H7 (cell line): ENCODE measurements at places on chromosomes 7 and 10. TPM values are rescaled to one million over a fixed set of nuclear protein-coding genes. Genes with fewer than 3 reads are reported as not detected.

The NANOS1 gene
- 2.4 and 7.8 TPM in 2 replicates for total RNA-seq

DNA sequence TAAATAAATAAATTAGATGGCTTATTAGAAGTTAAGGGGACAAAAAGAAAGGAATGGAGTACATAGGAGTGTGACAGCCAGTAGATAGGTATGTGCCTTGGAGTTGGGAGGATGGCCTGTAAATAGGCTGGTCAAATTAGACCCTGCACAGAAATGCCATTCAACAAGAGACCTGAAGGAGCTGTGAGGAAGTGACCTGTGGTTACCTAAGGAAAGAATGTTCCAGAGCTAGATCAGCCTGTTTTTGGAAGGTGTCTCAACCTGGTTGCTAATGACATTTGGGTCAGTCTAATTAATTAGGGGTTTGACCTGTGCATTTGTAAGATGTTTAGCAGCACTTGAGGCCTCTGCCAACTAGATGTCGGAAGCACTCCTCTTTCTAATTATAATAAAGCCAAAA, 315.3 kb upstream of the PLXDC2 start:
- no peak for DNase-seq

The SNCG gene
- total RNA-seq: 23.4 and 26.7 TPM in 2 replicates

- no peak for DNase-seq
These were observed 9.3 kb downstream of the SCD start for GRCh38 chr10:100356067-100357017.

DNA sequence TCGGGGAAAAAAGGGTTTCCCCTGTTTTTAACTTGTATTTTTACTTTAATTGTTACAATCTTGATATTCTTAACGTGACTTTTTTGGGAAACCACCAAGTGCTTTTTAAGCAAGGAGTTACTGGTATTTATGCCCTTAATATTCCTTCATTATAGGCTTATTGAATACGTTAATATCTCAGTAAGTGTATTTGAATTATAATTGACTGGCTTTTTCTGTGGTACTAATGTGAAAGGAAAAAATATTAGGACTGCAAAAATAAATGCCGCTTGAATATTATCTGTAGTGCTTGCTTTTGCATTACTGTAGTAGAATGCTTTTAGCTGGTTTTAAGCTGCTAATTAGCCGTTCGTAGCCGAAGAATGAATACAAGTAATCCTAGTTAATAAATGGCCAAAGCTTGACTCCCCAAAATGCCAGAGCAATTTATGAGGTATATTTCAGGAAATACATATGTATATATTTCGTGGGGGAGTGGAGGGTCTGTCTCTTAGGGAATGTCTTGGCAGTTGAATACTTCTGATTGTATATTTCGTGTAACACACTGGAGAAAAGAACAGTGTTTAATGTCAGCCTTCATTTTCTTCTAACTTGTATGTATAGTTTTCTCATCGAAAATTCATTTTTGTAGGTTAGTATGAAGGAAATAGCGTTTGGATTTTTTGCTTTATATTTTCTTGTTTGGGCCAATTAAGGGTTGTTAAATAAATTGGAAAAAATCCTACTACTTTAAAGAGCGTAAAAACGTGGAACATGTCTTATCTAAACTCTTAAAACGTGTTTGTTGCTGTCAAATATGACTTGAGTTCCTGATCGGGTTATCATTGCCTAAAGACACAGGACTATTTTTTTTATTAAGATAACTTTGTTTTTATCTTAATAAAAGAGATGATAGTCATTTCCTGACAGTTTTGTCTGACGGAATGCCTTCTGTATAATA, 1.5 kb downstream of the PDCD4 start:
- no peak for DNase-seq

The UCN3 gene
- not detected in 2 replicates for total RNA-seq

The ACBD5 gene
- total RNA-seq: 17.6 and 26.7 TPM in 2 replicates

DNA sequence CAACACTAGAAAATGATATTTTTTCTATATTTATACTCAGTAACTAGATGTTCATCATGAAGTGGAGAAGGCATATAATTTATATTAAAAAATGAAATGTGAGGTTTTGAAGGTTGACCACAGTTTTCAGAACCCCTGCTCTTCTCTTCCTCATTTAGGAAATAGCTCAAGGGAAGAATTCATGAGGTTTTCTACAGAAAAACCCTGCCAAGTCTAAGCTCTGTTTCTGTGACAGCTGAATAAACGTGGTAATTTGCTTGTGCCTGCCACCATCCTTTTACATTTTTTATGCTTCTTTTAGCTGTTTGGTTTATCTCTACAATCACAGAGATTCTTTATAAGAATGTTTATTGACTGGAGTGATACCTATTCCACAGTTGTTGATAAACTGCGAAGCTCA, 630.3 kb upstream of the POT1 start:
- DNase-seq: no peak

The KLF14 gene
- total RNA-seq: 0.07 TPM in 1 of 2 replicates, not detected in the other

The PLEKHS1 gene
- total RNA-seq: not detected in 2 replicates

The FRMPD2 gene
- total RNA-seq: not detected in 2 replicates

GRCh38 chr10:127916826-127917225, 9.9 kb downstream of the PTPRE start:
- peak; percentile 55 for DNase-seq

- DNase-seq: no peak
These were observed 383.9 kb downstream of the AUTS2 start for GRCh38 chr7:69982197-69982596.

GRCh38 chr7:47846138-47846836, 102.0 kb downstream of the PKD1L1 start:
- no peak for DNase-seq

The HABP2 gene
- not detected in 2 replicates for total RNA-seq

- no peak for DNase-seq
These were observed 109.2 kb downstream of the ARHGAP12 start for GRCh38 chr10:31819391-31819820.

DNA sequence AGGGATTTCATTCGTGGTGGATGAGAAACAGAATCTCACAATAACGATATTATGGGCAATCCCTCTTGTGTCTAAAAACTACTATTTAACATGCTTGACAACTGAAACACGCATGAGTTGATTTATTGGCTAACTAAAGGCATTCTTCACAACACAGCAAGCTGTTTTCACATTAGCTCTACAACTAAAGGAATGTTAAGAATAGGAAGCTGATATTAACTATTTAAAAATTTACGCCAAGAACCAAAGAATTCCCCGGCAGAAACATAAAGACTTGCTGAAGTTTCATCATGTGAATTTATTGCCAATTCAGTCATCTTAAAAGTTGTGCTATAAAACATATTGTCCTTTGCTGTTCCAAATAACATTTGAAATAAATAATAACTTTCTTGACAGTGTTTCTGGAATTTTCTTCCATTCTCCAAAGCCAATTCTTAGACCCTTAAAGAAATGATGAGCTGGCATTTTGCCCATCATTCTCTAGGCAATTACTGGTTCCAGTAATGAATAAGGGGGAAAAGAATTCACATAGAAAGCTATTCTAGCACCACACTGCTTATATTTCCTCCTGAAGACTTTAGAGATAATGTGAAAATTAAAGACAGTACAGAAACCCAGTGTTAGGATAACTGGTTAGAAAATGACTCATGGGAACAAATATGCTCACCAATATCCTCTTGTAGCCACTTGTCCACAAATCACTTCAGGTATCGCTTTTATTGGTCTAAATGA, 233.1 kb downstream of the PARD3 start:
- DNase-seq: no peak

DNA sequence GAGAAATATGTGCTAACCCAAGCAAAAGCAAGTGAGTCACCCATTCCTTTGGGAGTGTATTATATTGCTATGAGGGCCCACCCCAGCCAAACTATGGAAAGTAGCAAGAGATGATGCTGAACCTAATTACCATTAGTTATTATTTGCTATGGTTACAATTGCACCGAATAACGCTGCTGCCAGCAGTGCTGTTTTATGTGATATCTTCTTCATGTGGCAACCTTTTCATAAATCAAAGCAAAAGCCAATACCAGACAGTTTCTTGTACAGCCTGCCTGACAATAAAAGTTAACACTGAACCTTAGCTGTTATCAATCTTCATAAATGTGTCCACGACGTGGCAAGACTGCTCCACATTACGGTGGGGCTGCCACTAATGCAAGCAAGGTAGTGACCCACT, 241.7 kb upstream of the PLXNA4 start:
- no peak for DNase-seq

The SLC18A2 gene
- 0.52 and 0.85 TPM in 2 replicates for total RNA-seq

DNA sequence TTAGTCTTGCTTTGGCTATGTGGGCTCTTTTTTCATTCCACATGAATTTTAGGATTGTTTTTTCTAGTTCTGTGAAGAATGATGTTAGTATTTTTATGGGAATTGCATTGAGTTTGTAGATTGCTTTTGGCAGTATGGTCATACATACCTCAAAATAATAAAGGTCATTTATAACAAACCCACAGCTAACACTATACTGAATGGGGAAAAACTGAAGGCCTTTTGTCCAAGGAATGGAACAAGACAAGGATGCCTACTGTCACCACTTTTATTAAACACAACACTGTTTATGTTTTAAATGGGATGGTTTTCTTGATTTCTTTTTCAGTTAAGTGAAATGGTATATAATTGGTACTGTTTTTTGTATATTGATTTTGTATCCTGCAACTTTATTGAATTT, 84.3 kb downstream of the CCDC7 start:
- no peak for DNase-seq

GRCh38 chr7:155843426-155844018, 31.3 kb upstream of the SHH start:
- DNase-seq: no peak

GRCh38 chr7:119270045-119270464, 1002.9 kb upstream of the KCND2 start:
- peak; percentile 1 for DNase-seq

DNA sequence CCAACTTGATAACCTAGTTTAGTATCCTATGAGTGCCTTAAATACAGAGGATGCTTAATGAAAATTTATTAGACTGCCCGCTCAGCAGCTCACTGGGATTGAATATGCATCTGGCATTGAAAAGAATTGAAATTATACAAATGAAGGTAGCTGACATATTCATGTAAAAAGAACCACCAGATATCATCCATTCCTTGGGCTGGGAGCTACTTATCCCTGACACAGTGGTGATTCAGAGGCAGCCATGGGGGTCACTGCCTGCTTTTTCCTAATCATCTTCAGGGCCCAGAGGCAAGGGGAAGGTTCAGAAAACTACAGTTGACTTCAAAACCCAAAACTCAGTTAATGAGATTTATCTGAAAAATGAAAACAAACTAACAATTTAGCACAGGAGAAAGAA, 120.9 kb downstream of the TRIL start:
- no peak for DNase-seq

DNA sequence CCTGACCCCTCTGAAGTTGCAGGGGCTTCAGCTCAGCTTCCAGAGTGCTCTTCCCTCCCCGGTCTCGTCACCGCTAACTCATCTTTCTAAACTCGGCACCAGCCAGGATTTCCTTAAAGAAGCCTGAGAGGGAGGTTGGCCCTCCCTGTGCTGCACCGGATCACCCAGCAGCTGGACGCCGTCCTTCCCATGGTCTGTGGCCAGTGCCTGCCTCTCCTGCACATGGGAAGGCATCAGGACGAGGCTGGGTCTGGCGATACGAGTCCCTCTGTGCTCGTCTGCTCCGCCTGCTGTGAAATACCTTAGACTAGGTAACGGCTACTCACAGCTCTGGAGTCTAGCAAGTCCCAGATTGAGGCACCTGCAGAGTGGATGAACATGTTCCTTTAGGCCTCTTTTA, 179.1 kb downstream of the ZMYND11 start:
- DNase-seq: peak; percentile 32

DNA sequence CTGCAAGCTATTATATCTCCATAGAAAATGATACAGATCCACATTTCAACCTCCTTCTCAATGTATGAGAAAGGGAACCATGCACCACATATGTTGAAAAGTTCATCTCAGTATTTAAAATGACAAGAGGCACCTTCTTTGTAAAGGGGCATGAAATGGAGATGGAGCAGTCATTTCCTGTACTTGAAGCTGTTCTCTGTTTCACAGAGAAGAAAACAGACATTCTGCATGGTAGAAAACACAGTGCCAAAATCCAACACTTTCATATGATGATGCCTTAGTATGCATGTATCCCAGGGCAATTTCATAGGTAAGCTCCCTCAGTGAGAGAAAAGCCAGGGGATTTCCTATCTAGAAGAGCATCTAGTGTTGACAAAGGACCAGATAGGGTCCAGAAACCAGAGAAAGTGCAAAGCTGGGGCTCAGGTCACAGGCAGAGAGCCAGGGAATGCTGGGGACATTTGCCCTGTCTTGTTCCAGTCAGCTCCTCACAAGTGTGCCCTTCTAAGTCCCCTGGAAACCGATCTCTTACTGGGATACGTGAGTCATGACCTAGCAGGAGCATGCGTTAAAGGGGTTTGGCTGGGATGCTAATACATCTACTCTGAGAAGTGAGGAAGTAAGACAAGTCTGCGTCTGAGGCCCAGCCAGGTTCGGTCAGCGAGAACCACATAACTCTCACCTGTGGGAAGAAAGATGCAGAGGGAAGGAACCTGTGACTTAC, 118.7 kb downstream of the ICA1 start:
- DNase-seq: no peak
